Smooth muscle cell of the umbilical artery (primary cell): ENCODE measurements at places on chromosomes 1 and 21. TPM values are rescaled to one million over a fixed set of nuclear protein-coding genes. Genes with fewer than 3 reads are reported as not detected.

Gene OR2M3
- not detected in 2 replicates for total RNA-seq

Gene CRABP2
- total RNA-seq, result 10.6 and 19.9 TPM in 2 replicates

Gene PTPN22
- total RNA-seq, result 1.5 and 4.8 TPM in 2 replicates

Gene JAM2
- 1.5 and 1.9 TPM in 2 replicates for total RNA-seq

Gene UTS2
- not detected in 2 replicates for total RNA-seq

Gene CSMD2
- total RNA-seq, result 7.1 and 10.9 TPM in 2 replicates

Gene ATP6V1G3
- not detected in 2 replicates for total RNA-seq

Gene RNF186
- not detected in 2 replicates for total RNA-seq

Gene ADAMTS5
- total RNA-seq, result 0.37 and 4.5 TPM in 2 replicates

Gene GJC2
- 2.1 and 3.8 TPM in 2 replicates for total RNA-seq

Gene MYOG
- total RNA-seq, result not detected in 2 replicates

Gene MUTYH
- 12.5 and 14.2 TPM in 2 replicates for total RNA-seq

Gene UBIAD1
- 3.0 and 7.3 TPM in 2 replicates for total RNA-seq

Gene ELAPOR1
- total RNA-seq, result 0.23 and 0.89 TPM in 2 replicates

Gene ELOVL1
- 23.2 and 53.9 TPM in 2 replicates for total RNA-seq

Gene KRTAP15-1
- total RNA-seq, result not detected in 2 replicates

Gene NR1I3
- not detected in 2 replicates for total RNA-seq

Gene TTLL7
- total RNA-seq, result 36.8 and 38.6 TPM in 2 replicates

Gene FAM3B
- not detected in 2 replicates for total RNA-seq

Gene ANGPTL1
- total RNA-seq, result 4.8 and 34.7 TPM in 2 replicates

Gene B3GALT2
- 0.37 and 0.89 TPM in 2 replicates for total RNA-seq

Gene NTNG1
- total RNA-seq, result 0.30 and 2.2 TPM in 2 replicates

Gene FAM151A
- total RNA-seq, result not detected in 2 replicates

Gene RCSD1
- not detected in 2 replicates for total RNA-seq

Gene RGSL1
- total RNA-seq, result not detected in 2 replicates

Gene THAP3
- 13.7 and 19.6 TPM in 2 replicates for total RNA-seq

Gene FAM72D
- 0.59 and 1.4 TPM in 2 replicates for total RNA-seq

Gene IFFO2
- 10.4 and 22.0 TPM in 2 replicates for total RNA-seq

Gene NPHS2
- not detected in 2 replicates for total RNA-seq

Gene COL16A1
- total RNA-seq, result 200 and 541 TPM in 2 replicates

Gene EXTL1
- 0.30 and 1.4 TPM in 2 replicates for total RNA-seq

Gene SPATA1
- 0.59 TPM in 1 of 2 replicates, not detected in the other for total RNA-seq

Gene GREM2
- total RNA-seq, result 0.59 TPM in 1 of 2 replicates, not detected in the other

Gene FAM167B
- total RNA-seq, result 0.78 TPM in 1 of 2 replicates, not detected in the other

Gene SPATA21
- total RNA-seq, result not detected in 2 replicates

Gene KCND3
- total RNA-seq, result 0.14 TPM in 1 of 2 replicates, not detected in the other

Gene PCSK9
- 0.89 and 2.4 TPM in 2 replicates for total RNA-seq

Gene OR2L5
- total RNA-seq, result not detected in 2 replicates

Gene OR10Z1
- not detected in 2 replicates for total RNA-seq

Gene MYBPH
- 0.30 TPM in 1 of 2 replicates, not detected in the other for total RNA-seq

Gene HIVEP3
- 4.8 and 6.6 TPM in 2 replicates for total RNA-seq

Gene DSCAM
- total RNA-seq, result 0.05 TPM in 1 of 2 replicates, not detected in the other

Gene SMIM1
- 1.2 and 7.4 TPM in 2 replicates for total RNA-seq

Gene HAPLN2
- 0.14 TPM in 1 of 2 replicates, not detected in the other for total RNA-seq
